ENCODE measurements at places on chromosomes 3 and 15.
A peak's percentile ranks its signal among the peaks of the same experiment; 100 is the strongest.

GRCh38 chr3:194404365-194405140 is 5.5 kb upstream of the GP5 start:
- DNase-seq: peak; percentile 67

GRCh38 chr3:68287101-68287500 is 632.7 kb upstream of the SUCLG2 start:
- no peak for DNase-seq

DNA sequence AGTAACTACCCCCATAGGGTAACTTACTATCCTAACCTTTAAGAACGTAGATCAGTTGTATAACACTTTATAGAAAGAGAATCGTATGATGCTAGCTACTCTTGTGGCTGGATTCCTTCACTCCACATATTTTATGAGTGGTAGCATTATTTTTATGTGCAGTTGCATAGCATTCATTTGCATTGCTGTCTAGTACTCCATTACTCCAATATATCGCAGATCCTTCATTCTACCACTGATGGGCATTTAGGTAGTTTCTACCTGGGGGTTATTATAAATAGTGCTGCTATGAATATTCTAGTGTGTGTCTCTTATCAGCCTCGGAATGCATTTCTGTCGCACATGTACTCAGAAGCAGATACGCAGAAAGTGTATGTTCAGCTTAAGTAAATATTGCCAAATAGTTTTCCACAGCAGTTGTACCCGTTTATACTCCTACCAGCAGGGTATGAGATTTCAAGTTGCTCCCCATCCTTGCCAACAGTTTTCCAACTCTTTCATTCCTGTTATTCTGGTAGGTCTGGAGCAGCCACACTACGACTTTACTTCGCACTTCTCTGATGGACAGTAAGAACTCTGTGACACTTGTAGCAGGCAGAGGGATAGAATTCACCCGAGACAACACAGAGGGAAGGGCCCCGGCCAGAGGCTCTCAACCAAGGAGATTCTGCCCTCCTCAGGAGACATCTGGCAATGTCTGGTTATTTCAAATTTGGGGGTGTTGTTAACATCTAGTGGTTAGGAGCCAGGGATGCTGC is 9.8 kb upstream of the VGLL4 start:
- no peak for DNase-seq

GRCh38 chr3:86845726-86846125 is 145.2 kb downstream of the VGLL3 start:
- DNase-seq: no peak

GRCh38 chr3:69379661-69380060 is 6.2 kb downstream of the FRMD4B start:
- DNase-seq: no peak

- DNase-seq: no peak
Observed at GRCh38 chr3:46669191-46669999, 24.1 kb downstream of the ALS2CL start.

GRCh38 chr15:35673093-35673684 is 127.2 kb upstream of the DPH6 start:
- DNase-seq: peak; percentile 93

GRCh38 chr3:172701751-172702150 is 9.1 kb downstream of the NCEH1 start:
- no peak for DNase-seq

GRCh38 chr3:48013288-48013980 is 2.8 kb downstream of the MAP4 start:
- peak; percentile 76 for DNase-seq

- no peak for DNase-seq
Observed at GRCh38 chr3:147816752-147817151, 407.6 kb downstream of the ZIC1 start.

GRCh38 chr3:36894914-36895313 is 49.9 kb downstream of the TRANK1 start:
- DNase-seq: no peak

GRCh38 chr15:48433226-48433886 is 102.1 kb downstream of the DUT start:
- DNase-seq: no peak

DNA sequence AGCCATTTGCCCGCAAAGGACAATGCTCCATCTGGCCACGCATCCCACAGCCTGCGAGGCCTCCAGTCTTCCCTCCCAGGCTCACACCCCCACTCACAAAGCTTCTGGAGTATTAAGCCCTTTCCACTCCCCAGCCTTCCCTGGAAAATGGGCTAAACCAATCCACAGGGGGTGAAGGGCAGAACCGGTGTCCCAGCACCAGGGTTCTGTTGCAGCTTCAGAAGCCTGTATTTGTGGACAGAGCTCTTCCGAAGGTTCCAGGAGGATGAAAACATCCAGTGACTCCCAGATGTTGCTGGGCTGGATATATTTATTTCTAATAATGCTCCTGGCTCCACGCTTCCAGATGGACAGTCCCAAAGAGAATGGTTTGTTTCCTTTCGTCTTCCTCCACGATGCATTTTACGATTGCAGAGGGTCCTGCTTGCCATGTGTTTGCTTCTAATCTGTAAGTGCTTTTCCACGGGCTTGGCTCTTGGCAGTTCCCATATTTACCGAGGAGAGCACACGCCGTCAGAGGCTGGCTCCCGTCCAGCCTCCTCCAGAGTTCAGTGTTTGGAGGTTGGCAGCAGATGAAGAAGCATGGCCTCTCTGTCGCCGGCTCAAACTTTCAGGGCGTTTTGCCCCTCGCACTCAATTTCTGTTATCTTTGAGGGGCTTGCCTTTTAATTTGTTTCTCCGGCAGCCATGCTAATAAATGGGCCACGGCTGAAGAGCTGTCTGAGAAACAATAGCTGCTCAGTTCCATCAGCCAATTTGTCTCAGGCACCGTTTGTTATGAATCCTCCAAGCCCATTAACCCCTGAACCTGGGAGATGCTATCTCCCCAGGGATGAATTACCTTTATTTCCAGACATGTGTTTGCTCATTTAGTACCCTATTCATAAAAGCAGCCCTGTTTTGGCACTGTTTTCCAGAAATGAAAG is 367.9 kb upstream of the PROK2 start:
- no peak for DNase-seq

DNA sequence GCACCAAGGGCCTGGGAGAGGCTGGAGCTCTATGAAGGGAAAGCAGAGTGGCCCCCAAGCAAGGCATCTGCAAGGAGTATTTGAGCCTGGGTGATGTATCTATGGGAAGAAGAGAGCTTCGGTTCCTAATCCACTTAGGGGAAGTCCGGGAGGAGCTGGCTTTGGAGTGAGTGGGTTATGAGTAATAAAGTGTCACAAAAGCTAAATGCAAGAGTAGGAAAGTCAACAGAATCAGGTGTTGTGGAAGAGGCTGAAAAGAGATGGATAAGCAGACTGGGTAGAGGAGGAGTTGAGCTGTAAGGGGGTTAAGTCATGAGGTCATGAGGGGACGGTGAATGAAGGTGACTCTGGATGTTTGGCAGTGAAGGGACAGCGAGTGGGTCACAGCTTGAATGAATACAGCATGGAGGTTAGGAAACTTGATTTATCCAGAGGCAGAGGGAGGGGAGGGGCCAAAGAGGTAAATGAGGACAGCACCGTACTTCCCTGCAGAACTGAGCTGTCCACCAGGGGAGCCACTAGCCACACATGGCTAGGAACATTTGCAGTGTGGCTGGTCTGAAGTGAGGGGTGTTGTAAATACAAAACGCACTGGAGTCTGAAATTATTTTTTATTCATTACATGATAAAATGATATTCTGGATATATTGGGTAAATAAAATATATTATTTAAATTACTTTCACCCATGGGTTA is 83.3 kb downstream of the ADCY5 start:
- peak; percentile 9 for DNase-seq

GRCh38 chr3:179482857-179483256 is 31.6 kb upstream of the GNB4 start:
- no peak for DNase-seq

- DNase-seq: peak; percentile 26
Observed at GRCh38 chr3:17423786-17424536, 318.5 kb downstream of the TBC1D5 start.

DNA sequence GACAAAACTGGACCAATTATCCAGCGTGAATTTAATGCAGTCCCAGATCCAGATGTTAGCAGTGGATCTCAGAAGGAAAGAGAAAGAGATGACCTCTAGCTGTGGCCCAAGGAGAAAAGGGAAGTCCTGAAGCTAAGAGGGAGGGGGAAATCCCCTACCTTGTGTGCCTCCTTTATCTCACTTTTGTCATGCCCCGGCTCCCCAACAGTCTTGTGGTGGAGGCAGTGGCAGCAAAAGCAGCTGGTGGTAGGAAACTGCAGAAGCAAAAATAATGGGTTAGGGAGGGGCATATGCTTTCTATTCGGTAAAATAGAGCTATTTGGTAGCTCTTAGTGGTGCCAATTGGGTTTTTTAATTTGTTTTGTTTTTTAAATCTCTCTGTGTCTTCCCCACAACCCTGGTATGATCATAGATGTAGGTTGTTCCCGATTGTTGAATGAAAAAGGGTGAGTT is 56.5 kb downstream of the MCTP2 start:
- peak; percentile 51 for DNase-seq

DNA sequence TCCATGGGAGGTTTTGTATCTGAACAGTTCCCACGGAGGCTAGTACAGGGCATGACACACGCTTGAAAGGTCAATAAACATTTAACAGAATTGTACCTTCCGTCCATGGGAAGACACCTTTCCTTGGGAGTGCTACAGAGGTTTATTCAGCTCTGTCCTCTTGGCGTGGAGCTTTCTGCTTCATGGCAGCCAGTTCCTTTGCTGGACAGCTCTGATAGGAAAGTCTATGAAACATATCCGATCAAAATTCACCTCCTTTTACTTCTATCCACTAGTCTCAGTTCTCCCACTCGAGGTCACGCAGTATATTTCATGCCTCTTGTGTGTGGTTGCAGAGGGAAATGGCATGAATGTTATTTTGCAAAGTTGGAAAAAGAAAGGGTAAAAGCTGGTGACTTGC is 91.2 kb downstream of the PEX5L start:
- no peak for DNase-seq

DNA sequence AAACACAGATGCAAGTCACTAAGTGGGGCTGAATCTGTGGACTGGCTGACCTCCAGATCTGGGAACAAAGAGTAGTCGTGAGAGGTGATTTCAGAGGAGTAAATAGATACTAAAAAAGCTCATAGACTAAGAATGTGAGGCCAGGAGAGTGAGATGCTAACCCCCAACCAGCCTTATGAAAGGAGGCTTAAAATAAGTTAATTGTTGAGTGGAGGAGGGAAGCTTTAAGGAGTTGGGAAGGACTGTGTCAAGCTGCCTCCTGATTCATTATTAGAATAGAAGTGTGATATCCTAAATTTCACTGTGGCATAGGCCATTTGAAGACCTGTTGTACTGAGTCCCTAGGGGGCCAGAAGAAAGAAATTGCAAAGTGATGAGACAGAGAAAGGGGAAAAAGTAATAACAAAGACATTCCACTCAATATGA is 107.6 kb downstream of the RBPMS2 start:
- DNase-seq: no peak

DNA sequence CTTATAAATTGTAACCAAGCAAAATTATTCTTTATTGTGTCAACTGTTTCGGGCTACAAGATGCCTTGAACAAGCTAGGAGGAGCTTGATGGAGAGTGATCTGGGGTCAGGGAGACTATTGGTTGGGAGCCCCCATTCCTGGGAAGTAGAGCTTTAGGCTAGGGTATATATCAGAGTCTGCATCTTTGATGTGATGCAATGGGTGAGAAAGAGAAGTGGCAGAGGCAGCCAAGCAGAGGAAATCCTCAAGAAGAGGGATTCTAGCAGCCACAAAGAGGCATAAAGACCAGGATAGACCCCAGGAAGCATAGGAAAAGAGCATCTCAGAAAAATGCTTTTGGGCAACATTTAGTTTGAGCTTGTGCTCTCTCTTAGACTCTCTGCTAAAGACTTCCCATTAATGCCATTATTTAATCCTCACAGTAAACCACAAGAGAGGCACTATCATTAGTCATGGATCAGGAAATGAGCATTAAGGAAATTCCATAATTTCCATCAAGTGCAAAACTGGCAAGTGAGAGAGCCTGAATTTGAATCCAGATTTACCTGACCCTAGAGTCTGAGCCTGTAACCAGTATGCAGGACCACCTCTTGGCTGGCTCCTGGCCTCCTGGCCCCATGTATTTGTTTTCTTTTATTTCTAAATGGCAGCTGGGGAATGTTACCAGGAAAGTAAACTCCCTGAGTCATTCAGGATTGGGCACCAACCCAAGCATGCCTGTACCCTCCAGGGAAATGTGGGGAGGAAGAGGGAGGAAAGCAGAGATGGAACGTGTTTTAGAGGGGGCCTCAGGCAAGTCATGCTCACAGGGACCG is 118.7 kb downstream of the RPL22L1 start:
- peak; percentile 66 for DNase-seq

- no peak for DNase-seq
Observed at GRCh38 chr3:106256249-106256957, 387.6 kb upstream of the CBLB start.

- no peak for DNase-seq
Observed at GRCh38 chr3:96996009-96996408, 181.6 kb downstream of the EPHA6 start.

- no peak for DNase-seq
Observed at GRCh38 chr15:51203797-51204196, 109.1 kb upstream of the TNFAIP8L3 start.

DNA sequence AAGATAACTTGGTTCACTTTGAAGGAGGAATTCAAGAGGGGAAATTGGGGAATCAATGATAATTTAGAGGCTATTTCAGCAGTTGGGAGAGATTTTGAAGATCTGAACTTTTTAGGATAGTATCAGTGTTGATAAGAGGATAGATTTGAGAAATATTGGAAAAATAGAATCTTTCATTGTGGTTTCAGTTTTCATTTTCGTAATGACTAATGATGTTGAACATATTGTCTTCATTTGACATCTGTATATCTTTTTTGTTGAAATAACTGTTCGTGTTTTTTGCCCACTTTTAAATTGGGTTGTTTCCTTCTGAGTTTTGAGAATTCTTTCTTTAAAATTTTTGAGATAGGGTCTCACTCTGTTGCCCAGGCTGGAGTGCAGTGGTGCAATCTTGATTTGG is 21.1 kb downstream of the ECT2 start:
- no peak for DNase-seq

DNA sequence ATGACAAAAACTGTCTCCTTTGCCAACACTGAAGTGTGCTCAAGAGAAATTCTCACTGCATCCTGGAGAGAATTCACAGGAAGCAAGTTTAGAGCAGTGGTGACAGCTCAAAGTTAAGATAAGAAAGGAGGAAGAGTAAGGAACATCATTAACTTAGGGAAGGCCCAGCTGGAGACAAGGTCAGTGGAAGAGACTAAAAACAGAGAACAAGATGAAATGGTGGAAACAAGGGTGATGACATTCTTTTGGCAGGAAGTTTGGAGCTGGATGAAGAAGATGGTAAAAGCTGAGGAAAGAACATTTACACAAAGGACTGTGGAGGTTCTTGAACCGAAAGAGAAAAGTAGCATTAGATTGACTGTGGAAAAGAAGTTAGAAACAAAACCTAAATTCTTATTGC is 6.7 kb upstream of the SUCLG2 start:
- DNase-seq: no peak
